ENCODE measurements at places on chromosomes 1 and 21.

GRCh38 chr21:42063191-42063570 is 7.9 kb upstream of the UMODL1 start:
- DNase-seq: no peak

- DNase-seq: no peak
These were observed 582 bp upstream of the KCNAB2 start for GRCh38 chr1:6045110-6045502.

- DNase-seq: no peak
These were observed 39.6 kb downstream of the RGS5 start for GRCh38 chr1:163163163-163163562.

- DNase-seq: no peak
These were observed 13.4 kb upstream of the ACBD3 start for GRCh38 chr1:226199971-226200370.

DNA sequence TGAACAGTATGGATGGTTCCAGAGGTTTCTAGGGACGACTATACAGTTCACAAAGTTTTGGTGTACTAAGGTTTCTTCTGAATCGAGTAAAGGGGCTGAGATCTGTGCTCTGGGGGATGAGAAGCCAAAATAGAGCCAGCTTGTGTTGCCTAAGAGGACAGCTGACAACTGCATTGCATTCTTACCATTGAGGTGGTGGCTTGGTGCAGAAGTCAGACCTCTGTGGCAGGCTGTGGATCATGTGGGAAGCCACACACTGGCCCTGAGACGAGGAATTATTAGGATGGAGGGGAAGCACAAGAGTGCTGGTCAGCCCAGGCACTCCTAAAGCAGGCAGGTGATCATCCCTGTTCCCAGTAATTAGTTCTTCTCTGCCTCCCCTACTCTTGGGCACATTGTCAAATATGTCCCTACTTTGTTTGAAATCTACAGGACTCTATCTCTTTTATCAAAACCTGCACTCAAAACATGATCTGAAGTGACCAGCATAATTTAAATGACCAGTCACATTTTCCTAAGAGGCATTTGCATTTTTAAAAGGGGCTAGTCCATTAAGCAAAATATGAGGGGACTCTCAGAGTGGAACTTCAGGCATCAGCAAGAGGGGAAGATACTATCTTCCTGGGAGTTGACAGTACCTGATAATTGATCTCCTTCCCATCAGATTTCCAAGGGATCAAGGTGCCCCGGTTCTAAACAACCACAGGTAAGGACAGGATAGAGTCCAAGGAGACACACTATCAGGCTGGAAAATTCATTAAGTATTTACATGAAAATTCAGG is at the start of gene FCRLB:
Gene FCRLB, plus strand, starts transcription at position 589 of the 782 bp plus-strand sequence. CDS start 1,129 bp downstream, outside the sequence.
- DNase-seq: no peak

- DNase-seq: no peak
These were observed 18.1 kb downstream of the USP48 start for GRCh38 chr1:21764615-21765423.

GRCh38 chr1:190022709-190023108 is 455.0 kb downstream of the BRINP3 start:
- DNase-seq: no peak

- DNase-seq: no peak
These were observed 121.4 kb downstream of the ATG4C start for GRCh38 chr1:62905309-62905708.

DNA sequence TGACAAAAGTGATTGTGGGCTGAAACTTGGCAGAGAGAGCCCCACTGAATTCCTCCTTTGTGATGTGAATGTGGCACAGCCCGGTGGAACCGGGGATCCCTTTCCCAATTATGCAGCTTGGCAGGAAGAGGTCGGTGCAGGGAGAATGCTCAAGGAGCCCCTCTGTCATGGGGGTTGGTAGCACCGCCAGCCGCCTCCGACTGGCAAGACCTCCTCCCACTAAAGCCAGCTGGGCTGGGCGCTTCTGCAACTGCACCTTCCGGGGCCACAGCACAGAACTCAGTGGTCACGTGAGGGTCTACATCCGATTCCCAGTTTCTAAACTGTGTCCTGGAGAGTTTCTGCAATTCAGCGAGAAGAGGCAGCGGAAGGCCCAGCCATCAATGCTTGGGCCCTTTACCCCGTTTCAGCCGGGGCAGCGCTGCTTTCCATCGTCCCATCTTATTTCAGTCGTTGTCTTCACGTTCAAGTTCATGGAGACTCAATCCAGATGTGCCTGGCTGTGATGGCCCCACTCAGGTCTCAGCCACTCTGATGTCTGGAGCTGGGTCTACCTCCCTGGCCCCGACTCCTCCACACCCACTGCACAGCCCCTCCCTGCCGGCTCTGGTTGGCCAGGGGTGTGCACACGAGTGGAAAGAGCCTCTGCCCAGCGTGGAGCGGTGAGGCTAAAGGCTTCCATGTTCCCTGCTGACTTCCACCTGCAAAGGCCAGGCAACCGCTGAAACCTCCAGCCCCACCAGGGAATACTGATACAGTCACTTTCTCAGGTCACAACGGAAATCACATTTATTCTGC is 39.8 kb upstream of the FHAD1 start:
- DNase-seq: no peak

- no peak for DNase-seq
These were observed 3.2 kb downstream of the RAP1GAP start for GRCh38 chr1:21665711-21666575.

- peak; percentile 59 for DNase-seq
These were observed 20.7 kb downstream of the PHC2 start for GRCh38 chr1:33410091-33410701.

- DNase-seq: no peak
These were observed 12.9 kb upstream of the LELP1 start for GRCh38 chr1:153190373-153190772.

- DNase-seq: no peak
These were observed 262.6 kb upstream of the SGIP1 start for GRCh38 chr1:66271216-66271903.
